ENCODE measurements at places on chromosomes 1 and 21.

- DNase-seq = peak; percentile 63
Measured at GRCh38 chr1:34786521-34787325, 5.7 kb downstream of the GJB3 start.

DNA sequence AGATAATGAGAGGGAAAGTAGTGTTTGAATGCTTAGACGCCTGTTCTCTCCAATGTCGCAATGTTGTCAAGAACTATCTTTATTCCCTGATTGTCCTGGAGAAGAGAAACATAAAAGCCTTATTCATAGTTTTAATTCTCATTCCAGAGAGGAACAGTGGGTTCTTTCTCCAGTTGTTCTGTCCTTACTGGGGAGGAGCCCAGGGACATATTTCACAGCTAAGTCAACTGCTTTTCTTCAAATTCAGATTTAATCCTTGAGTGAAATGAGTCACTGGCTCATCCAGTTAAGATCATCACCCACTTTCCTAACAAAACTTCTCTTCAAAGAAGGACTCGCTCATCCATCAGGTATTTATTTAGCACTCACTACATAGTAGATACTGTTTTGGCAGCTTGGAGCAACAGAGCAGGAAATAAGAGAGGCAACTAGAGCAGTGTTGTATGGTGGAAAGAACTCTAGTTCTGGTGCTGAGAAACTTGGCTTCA is 365.7 kb upstream of the USP24 start:
- DNase-seq = no peak

DNA sequence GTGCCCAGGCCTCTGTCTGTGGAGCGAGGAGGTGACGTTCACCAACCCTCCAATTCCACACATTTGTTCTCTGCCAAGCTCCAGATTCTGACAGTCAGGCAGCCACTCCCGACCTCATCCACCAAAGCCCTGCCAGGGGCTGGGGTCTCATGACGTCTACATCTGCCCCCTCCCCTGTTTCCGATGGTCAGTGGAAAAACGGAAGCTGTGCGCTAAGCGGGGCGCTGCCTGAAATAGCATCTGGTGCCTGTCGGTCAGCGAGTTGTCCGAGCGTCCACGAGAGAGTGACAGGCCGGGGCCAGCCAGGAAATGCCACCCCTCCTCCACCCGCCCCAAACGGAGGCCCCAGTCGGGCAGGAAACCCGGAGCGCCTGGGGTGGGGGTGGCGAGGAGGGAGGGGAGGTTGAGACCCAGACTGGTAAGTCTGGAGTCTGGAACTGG is 3.2 kb upstream of the TAL1 start:
- no peak for DNase-seq

GRCh38 chr1:239536165-239536849 is 149.9 kb downstream of the CHRM3 start:
- DNase-seq = no peak

- no peak for DNase-seq
Measured at GRCh38 chr1:81208441-81208840, 592.3 kb upstream of the ADGRL2 start.

GRCh38 chr21:34824314-34824713 is 155.5 kb downstream of the CLIC6 start:
- no peak for DNase-seq

- no peak for DNase-seq
Measured at GRCh38 chr1:3831689-3832088, 25.3 kb downstream of the CEP104 start.

DNA sequence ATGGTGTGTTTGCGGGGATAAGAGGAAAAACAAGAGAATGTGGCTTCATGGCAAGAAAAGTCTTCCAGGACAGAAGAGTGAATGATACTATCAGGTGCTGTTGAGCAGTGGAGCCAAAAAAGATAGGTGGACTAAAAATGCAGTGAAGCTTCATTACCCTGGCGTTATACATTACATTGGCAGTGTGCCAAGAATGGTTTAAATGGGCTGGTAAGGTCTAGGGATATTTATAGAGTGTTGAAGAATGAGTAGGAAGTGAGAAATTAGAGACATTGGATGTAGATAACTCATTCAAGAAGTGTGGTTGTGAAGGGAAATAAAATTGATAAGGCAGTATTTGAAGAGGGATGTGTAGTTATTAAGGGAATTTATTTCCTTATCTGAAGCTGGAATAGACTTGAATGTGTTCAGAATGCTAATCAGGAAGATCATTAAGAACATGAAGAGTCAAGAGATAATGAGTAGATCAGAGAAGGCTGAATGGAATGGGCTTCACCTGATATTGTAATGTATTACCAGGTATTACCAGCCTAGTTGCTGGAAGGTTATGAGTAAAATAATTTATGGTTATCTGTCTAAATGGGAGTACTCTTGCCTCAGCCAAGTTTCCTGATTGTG is 72.7 kb downstream of the MAST2 start:
- DNase-seq = no peak

GRCh38 chr21:44910229-44911067 is 10.3 kb downstream of the ITGB2 start:
- peak; percentile 62 for DNase-seq

DNA sequence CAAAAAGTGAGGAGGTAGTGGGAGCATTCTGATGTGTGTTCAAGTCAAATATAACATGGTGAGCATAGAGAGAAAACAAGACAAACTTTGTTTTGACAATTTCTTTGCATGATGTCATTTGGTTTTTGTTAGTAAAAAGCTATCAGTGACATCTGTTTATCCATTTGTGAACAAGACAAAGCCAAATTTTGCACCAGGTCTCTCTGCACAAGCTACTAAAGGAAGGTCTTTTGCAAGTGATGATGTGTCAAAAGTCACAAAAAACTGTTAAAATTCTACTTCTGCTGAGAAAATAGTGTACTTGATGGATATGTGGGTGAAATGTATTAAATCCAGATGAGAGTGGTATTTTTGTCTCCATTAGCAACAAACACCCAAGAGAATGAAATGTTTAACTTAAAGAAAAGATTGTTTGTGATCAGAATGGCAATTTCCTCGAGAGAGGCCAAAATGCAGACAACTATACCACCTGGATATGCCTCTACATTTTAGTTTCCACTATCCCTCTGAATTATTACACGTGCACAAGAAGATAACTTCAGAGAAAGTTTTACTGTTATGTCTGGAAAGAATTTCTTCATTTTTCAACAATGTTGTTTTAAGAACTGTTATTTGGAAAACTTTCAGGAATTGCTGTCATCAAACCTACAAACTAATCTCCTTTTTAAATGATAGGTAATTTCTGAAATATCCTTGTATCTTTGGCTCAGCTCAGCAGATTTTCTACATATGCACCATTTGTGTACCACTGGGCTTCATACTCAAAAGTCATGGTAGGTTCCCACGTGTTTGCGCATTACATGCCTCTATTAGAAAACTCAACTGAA is 807.4 kb upstream of the ADGRL2 start:
- no peak for DNase-seq

GRCh38 chr1:13965770-13966398 is 265.9 kb downstream of the PRDM2 start:
- DNase-seq = peak; percentile 50

DNA sequence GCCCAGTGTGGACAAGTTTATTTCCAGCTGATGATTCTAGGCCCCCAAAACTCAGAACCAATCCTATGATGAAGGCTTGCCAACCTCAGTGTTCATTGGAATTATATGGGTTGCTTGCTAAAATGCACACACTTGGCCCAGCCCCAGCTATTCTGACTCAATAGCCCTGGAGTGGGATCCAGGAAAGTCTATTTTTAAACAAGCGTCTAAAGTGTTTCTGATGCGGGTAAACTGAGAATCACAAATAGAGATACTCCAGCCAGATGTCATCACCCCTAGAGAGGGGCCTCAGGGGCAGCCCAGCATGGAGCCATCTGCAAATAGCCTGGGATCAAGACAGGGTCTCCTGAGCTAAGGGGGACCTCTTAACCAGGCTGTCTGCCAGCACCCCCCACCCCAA is 46.0 kb downstream of the PKP1 start:
- no peak for DNase-seq

- DNase-seq = peak; percentile 60
Measured at GRCh38 chr1:248858096-248858890, 592 bp downstream of the ZNF692 start.

DNA sequence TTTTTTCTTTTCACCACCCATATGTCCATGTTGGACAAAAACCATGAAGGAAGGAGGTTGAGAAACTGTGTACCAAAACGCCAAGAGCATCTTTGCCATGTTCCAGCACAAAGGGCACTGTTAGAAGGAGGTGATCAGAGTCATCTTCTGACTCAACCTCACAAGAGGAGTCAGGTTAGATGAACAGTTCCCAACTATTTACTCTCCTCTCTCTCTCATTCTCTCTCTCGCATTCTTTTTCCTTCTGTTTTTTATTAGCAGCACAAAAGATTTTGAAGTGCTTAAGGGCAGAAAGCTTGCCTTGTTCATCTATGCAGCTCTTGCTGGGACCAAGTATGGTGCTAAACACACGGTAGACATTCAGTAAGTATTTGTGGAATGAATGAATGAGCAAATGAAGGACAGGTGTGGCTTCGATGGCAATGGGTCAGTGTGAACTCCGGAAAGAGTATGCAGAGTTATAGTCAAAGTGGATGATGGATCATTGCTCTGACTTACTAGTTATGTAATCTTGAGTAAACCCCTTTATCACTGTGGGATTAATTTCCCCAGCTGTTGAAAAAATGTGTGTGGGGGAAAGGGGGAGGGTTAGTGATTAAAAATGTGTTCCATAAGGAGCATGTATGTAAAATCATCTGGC is 33.9 kb downstream of the DDR2 start:
- DNase-seq = no peak

- no peak for DNase-seq
Measured at GRCh38 chr1:109341944-109342930, 35.4 kb upstream of the MYBPHL start.

DNA sequence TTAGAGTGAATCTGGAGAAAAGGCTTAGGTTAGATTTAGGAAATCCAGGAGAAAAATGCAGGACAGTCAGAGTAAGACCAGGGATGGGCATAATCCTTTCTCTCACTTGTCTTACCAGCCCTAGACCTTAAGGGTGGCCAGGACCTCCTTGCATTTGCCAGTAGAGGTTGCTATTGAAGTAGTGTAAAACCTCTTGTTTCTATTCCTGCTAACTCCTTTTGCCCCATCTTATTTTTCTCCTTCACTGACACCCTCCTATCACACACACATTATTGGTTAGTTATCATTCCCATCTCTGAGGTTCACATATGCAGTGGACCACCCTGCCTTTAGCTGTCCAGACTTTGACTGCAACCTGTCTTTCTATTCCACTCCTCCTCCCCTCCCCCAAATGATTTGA is 75.0 kb upstream of the MACF1 start:
- DNase-seq = no peak

- DNase-seq = no peak
Measured at GRCh38 chr1:23566304-23566703, 7.0 kb upstream of the ID3 start.

GRCh38 chr1:156645056-156645455 is 3.1 kb downstream of the BCAN start:
- no peak for DNase-seq

DNA sequence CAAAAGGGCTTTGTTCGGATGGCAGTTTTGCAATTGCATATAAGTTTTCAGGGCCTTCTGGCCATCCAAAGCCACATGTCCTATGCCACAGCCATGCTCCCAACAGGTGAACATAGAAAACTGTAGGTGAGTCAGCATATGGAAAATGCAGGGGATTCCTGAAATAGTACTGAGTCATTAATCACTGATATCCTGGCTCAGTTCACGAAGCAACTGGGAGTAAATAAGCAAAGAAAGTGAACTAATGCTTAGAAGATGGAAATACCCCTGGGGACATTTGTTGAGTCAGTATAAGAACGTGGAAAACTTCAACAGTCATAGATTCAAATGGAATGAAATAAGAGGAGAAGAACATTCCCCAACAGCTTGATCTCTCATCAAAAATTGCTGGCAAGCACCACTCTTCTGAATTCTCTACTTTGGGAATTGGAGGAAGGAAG is 148.9 kb upstream of the RUNX1 start:
- no peak for DNase-seq

DNA sequence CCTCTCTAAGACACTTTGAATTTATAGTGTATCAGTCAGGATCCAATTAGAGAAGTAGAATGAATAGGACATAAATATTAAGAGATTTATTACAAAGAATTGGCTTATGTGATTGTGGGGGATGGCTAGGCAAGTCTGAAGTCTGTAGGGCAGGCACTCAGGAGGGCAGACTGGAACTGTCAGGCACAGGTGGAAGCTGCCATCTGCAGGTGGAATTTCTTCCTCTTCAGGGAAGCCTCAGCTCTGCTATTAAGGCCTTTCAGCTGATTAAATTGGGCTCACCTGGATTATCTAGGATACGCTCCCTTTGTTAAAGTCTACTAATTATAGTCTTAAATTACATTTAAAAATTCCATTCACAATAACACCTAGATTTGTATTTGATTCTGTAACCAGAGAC is 92.0 kb upstream of the HAO2 start:
- no peak for DNase-seq

DNA sequence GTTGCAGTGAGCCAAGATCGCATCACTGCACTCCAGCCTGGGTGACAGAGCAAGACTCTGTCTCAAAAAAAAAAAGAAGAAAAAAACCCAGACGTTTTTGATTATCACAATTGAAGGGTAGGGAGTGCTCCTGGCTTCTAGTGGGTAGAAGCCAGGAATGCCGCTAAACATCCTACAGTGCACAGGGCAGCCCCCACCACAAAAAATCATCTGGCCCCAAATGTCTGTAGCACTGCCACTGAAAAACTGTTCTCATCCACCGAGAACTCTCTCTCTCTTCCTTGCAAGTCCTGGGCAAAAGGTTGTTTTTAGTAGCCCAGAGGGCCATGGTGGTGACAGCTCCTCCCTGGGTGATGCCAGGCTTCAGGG is 35.6 kb upstream of the GPR157 start:
- DNase-seq = no peak

DNA sequence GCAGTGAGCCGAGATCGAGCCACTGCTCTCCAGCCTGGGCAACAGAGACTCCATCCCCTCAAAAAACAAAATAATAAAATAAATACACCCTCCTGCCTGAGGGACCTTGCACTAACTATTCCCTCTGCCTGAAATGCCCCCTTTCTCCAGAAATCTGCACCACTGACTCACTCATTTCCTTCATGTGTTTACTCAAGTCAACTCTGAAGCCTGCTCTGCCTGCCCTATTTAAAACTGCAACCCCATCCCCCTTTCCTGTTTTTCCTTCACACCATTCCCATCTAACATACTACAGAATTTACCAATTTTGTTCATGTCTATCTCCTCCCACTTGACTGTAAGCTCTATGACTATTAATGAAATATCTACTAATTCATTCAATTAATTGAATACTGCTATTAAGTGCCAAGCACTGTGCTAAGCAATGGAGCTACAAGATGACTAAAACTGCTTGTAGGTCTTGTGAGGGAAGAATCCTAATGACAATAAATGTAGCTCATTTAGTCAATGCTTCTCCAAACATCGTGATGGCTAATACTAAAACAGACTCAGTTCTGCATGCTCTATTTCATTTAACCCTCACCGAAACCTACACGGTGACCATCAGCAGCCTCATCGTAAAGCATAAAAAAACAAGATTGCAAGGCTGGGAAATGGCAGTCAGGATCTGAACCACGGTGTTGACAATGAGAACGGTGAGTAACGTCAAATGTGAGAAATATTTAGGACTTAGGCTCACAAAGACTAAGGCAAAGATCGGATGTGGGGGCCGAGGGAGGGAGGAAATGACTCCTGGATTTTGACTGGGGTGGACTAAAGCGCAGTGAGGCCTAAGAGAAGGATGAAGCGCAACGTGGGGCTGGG is 749 bp upstream of the TMEM39B start:
- no peak for DNase-seq

GRCh38 chr1:117782056-117782455 is 147.4 kb downstream of the GDAP2 start:
- DNase-seq = no peak
